Prostate gland (tissue), 2 donors: ENCODE measurements at places on chromosomes 13 and 19.

DNA sequence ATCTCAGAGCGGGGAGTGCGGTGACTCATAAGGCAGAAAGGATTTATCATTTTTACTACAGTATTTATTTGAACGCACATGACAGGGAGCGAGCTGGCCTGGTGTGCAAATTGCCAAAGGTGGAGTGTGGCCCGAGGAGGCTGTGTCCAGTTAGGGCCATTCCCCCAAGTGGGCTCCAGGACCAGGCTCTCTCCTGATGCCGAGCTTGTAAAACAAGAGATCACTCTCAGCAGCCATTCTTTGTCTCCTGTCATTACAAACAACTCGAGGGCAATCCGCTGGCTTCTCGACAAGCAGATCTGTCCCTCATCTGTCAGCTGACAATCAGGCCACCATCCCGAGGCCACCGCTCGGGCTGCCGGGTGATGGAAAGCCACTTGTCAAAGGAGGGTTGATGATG is 418.9 kb downstream of the ZNF536 start:
- DNase-seq, result peak; percentile 1

DNA sequence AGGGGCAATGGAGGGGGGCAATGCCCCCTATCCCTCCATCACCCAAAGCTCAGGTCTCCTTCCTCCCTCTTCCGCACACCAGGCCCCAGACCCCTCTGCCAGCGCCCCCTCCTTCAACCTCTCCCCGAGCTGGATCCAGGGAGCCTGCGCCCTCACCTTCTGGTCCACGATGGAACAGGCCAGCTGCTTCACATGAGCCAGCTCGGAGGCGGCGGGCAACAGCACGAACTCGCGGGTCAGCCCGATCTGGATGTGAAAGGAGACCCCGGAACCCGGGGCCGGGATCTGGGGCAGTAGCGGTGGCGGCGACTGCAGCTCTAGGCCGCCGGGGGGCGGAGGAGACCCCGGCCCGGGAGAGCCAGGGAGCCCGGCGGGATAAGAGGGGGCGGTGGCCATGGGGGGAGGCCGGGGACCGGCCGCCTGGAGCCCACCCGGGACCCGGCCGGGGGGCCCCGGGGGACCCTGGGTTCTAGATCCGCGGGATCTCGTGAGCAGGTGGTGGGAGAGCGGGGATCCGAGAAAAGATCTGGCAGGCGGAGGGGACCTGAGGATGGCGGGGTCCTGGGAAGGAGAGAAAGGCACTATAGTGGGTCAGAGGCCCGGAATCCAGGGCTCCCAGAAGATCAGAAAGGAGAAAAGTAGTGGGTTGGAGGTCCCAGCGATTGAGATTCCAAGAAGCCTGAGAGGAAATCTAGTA is 791 bp downstream of the PRKD2 start:
- DNase-seq, result no peak

- no peak for DNase-seq
Measured at GRCh38 chr19:54262066-54262465, 5.0 kb upstream of the LILRB5 start.

DNA sequence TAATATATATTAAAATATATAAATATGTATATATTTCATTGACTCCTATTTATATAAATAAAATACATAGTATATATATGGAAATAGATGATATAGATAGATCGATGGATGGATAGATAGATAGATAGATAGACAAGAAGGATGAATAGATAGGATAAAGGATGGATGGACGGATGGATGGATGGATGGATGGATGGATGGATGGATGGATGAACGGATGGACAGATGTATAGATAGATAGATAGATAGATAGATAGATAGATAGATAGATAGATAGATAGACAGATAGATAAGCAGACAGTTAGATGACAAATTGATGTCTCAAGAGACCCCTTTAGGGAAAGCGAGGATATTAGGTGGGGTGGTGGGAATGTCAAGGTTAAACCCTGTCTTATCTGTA is 15.1 kb downstream of the CYP4F11 start:
- DNase-seq, result no peak

DNA sequence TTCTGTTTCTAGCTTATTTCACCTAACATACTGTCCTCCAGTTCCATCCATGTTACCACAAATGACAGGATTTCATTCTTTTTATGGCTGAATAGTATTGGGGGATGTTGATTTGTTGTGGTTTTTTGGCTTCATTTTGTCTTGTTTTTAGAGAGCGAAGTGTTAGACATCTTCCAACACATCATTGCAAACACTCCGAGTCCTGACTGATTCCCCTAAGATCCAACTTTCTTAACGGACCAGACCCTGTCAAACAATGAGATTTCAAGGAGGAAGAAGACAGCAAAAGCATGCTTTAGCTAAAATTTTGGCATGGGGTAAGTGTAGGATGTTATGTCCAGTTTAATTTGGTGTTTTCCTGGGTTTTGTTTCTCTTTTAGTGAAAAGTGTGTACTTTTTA is 3.8 kb upstream of the CASP14 start:
- DNase-seq, result no peak

DNA sequence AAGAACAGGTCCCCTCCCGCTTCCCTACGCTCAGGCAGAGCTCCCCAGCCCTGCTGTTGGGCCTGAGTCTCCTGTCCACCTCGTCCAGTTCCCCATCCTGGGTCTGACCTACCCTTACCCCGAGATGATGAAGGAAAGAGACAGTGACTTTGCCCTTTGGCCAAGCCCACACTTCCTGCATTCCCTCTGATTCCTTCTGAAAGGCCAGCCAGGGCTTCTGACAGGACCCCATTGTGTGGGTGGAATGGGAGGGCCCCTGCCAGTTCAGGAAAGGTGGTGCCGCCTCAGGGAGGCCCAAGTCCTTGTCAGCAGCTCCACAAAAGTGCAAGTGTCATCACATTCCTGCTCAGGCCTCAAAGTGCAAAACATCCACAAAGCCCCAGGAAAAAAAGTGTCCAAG is 177.8 kb downstream of the PAN3 start:
- no peak for DNase-seq

GRCh38 chr13:71522941-71523526 is 344.0 kb downstream of the DACH1 start:
- no peak for DNase-seq

- no peak for DNase-seq
Measured at GRCh38 chr19:31261019-31261602, 88.1 kb downstream of the TSHZ3 start.

DNA sequence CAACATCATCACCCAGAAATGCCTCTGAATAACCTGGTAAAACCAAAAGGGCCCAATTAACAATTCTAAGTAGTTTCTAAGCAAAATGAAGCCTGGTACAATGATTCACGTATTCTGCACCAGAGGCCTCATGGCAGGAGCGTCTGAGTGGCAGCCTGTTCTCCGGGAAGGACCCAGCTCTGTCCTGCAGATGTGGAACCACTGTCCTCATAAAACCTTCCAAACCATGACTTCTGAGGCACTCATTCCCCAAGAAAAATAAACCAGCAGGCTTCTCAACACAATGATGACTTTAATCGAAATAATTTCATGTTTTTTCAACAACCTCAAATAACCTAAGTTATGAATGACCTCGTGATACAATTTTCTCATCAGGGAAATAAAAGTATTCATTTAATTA is 89.9 kb downstream of the STK24 start:
- no peak for DNase-seq

DNA sequence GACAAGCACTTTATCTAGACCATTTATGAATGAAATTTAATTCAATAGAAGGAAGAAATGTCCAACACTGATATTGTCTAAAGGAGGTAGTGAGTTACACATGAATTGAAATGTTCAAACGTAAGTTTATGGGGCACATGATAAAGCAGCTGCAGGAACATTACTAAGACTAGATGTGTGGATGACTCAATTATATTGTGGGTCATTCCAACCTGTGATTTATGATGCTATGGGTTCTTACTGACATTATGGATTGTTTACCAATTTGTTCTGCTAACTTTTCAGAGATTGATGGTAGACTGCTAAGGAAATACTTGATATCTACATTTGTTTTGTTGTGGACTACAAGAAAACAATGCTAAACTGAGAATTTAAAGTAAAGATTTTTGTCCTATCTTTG is 56.1 kb upstream of the ATXN8OS start:
- no peak for DNase-seq

DNA sequence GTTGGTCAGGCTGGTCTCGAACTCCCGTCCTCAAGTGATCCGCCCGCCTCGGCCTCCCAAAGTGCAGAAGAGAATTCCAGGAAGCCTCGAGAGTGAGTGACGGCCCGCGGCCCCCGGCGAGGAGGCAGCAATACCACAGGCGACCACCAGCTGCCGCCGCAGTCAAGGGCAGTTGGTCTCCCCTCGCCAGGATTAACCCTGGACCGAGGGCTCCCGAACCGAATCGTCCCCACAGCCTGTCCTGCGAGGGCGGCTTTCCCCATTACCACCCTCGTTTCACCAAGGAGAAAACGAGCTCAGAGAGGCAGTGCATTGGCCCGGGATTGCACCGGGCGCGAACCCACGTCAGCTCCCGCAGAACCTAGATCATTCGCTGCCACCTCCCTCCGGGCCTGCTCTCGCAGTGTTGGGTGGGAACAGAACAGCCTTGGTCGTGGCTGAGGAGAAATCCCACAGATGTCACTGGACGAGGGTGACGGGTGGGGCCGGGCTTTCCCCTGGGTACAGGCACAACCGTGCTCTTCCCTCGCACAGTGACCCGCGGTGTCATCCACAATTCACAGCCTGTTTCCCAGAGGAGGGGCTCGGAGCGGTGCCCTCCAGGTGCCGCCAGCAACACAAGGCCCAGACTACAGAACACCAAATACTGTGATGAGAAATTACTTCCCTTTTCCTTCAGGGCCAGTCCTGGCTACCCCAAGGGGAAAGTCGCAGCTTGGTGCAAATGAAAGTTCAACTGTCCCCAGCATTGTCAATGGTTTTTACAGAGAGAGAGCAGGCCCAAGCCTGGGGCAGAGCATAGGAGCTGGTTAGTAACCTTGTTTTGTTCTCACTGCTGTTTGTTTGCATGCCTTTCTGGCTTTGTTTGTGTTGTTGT is 24.8 kb downstream of the C2CD4C start:
- DNase-seq, result no peak

DNA sequence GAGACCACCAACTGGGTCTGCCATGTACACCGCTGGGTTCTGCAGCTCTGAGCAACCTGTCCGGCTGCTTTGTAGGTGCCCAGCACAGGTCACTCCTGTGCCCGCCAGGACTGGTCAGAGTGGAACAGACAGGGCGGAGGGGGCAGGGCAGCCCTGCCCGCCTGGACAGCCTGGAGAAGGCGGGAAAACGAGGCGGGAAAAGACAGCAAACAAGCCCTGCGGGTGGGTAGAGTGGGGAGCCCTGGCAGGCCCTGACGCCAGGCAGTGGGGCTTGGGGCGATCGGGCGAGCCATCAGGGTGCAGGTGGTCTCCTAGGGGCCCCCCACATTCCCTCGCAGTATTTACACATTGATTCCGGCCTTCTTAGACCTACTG is 533 bp upstream of the UHRF1 start:
- DNase-seq, result no peak

- DNase-seq, result no peak
Measured at GRCh38 chr13:42895776-42896175, 96.3 kb downstream of the EPSTI1 start.

- DNase-seq, result no peak
Measured at GRCh38 chr13:104650431-104650830, 1584.2 kb upstream of the SLC10A2 start.

DNA sequence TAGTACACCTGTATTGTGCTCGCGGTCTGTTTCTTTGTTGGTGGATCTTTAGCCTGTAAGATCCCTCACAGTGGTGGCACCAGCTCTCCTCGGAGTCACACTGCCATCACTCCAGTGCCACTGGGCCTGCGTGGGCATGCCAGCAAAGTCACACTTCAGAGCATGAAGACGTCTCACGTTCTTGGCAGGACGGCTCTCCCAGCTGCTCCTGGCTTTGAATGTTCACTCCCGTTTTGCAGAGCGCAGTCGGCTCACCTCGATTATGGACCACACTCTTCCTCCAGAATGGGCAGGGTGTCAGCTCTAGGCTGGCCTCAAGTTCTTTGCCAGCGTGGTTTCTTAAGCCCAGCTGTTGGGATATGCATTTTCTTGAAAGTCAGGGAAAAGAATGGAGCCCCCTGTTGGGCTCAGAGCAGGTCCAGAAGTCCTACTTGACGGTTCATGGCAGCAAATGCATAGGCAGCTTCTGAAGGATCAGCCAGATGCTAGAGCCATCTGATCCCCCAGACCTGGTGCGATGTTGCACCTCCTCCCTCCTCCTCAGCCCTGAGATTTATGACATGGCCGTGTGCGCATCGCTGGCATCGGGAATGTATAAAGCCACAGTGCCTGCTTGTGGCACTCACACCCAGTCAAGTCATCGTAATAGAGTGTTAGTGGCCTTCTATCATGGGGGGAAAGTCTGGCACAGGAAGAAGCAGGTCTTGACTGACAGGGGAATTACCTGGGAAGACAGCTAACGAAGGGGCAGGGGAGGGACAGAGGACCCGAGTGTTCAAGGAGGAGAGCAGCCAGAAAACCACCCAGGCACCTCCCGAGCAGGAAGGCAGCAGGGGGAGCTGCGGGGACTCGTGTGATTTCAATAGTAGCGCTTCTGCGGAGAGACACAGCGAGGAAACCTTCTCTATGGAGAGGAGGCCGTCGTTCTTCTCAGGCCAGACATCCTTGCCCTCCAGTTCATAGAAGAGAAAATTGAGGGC is 40.2 kb upstream of the NPAS1 start:
- peak; percentile 76 for DNase-seq

DNA sequence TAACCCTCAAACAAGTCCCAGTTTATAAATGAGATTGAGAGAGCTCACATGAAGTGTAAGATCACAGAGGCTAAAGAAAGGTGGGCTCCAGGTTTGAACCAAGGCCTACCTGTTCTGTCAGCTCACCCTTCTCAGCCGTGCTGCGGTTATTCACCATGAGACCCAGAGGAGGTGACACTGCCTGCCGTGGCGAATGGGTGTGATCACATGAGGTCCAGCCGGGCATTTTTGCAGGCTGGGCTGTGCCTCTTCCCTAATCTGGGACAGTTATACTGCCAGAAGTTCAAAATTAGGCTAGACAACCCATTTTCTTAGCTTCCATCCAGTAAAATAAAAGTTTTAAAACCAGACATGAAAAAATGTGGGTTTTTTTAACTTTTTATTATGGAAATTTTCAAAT is 146.8 kb downstream of the FOXO1 start:
- DNase-seq, result no peak

GRCh38 chr13:112326821-112327370 is 49.3 kb upstream of the SPACA7 start:
- no peak for DNase-seq

- DNase-seq, result no peak
Measured at GRCh38 chr19:32876236-32876918, 6.8 kb upstream of the SLC7A9 start.

DNA sequence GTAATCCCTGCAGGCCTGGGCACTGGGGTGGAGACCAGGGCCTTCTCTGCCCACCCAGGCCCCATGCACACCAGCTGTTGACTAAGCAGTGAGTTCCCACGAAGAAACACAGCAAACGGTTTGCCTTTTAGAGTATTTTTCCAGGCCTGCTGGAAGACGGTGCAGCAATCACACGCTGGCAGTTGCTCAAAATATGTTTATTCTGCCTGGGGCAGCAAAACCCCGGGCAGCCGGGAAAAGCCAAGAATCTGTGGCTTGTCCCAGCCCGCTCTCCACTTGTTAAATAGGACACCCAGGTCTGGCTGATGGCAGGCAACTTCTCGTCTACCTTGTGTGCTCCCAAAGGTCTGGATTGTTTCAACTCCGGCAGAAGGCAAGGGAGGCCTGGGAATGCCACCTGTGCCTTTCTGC is 40.8 kb downstream of the GGACT start:
- DNase-seq, result peak; percentile 86
